ENCODE measurements at places on chromosomes 3 and 15.

DNA sequence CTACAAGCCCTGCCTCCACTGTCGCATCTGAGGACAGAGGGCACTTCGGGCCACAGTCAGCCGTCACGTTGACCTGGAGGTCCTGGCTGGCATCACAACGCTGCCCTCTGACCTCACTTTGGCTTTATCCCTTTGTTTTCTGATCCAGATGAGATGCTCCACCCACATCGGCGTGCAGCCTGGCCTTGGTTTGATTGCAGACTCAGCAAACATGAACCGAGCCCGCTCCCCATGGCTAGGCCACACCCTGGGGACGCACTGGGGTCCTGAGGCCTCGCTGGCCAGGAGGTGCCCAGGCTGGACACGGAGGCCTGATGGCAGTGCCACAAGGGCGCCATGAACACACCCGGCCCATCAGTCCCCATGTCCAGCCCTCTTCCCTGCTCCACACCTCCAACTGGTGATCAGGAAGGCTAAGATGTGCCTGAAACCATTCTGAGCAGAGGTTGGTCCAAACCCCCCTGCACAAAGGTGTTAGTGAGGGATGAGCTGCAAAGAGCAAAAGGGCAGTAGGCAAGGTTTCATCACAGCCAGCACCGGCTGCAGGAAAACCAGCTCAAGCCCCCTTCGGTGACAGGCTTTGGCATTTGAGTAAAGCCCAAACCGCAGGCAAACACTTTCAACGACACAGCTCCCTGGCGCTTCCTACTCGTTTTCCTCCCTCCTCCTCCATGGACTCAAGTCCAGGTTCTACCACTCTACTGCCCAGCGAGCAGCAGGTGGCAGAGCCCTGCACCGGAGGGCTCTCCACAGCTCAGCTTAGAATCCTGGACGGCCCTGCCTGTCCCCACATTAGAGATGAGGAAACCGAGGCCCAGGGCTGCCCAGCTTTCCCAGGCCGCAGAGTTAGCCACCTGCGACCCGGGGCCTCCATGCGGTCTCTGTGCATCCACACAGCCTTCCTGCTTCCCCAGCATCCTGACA, 165.8 kb downstream of the NUP210 start:
- DNase-seq: no peak

GRCh38 chr15:82832601-82833361, 23.4 kb downstream of the WHAMM start:
- no peak for DNase-seq

DNA sequence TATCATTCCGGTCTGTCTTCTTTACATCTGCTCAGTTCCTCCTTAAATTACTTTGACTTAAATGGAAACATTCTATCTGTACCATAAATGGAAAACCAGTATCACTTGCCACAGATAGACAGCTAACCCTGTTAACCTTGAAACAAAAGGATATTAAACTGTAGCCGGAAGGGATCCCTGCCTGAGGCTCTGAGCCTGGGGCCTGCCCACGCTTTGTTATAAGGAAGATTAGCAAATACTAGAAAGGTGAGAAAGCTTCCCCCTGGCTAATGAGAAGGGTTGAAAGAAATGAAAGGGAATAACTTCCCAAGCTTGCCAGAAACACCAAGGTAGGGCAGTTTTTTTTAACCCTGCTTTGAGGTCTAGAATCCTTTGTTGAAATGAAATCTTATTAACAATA, 927.6 kb downstream of the FHIT start:
- no peak for DNase-seq

DNA sequence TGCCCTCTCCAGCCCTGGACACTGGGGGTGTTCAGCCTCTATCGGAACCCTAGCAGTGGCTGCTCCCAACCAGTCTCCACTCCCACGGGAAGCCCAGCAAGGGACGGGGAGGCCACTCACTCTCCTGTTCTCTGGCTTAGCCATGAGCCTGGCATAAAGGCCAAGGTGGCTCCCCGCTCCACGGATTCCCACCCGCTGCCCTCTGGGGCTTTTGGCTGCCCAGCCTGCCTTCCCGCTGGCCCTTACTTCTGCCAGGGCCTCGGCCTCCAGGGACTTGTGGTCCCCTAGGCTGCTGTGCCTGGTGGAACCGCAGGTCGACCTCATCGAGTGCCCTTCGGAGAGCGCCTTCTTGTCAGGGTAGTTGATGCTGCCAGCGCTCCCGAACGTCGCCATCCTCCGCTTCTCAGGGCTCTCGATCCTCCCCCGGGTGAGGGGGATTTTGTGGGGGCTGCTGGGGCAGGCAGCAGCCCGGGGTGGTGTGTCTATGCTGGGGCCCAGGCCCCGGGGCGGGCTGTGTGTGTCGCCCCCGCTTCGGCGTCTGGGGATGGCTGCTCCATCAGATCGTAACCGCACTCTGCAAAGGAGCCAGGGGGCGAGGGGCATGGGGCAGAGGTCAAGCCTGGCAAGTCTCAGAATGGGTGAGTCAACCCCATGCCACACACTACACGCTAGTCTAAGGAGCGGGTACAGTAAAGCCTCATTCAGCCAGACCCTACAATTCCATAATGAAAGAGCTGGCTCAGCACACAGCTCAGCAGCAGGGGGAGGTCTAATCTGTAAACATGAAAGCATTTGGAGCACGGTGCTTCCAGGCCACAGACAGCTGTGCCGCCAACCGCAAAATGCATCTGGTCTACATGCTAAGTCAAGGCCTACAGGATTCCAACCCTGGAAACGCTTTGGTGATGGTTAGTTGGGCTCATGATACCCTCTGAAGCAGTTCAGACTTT, 27.3 kb upstream of the RAD18 start:
- no peak for DNase-seq

GRCh38 chr15:88513195-88513594, 33.3 kb downstream of the DET1 start:
- DNase-seq: no peak

DNA sequence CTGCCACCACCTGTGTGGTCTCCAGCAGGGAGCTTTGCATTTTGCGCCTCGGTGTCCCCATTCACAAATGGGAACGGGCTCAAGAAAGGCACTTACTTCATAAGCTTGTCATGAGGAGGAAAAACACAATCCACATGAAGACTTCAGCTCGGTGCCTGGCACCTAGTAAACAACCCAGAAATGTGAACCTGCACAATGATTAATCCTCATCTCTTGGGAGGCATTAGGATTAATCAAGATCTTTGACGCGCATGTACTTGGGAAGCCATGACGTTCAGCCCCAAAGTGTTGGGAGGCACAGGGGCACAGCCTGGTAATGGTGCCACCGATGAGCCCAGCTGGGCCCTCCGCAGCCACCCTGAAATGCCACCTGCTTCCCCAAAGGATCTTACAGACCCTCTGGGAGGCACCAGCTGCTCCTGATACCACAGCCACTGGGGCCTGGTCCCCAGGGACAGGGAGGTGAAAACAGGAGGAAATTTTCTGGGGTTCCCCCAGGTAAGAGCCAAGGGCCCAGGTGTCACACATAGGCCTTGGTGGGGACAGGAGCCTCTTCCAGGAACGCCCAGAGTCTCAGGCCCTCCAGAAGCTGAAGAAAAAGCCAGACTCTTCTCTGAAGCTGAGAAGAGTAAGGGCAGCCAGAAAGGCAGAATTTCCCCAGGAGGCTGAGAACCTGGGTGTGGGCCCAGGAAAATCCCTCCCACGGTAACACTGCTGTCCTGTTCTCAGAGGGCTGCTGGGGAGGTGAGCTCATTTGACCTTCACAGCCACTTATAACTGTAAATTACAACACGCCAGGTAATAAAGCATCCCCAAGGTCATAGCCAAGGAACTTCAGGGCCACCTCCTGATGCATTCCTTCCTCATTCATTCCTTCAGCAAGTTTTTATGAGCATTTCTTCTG, 507.5 kb downstream of the SHQ1 start:
- no peak for DNase-seq

- DNase-seq: no peak
Measured at GRCh38 chr3:184795522-184796190, 16.3 kb upstream of the VPS8 start.

- no peak for DNase-seq
Measured at GRCh38 chr3:5054098-5054497, 68.0 kb upstream of the ARL8B start.

DNA sequence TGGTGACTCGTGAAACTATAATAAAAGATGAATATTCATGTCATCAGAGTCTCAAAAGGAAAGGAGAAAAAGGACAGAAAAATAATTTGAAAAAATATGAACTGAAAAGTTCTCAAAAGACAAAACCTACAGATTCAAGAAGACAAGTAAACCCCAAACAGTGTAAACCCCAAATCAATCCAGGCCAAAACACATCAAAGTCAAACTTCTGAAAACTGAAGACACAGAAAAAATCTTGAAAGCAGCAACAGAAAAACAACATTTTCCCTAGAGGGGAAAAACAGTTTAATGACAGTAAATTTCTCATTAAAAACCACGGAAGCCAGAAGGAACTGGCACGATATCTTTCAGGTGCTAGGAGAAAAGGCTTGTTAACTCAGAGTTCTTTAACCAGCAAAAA, 143.8 kb downstream of the PEAK1 start:
- DNase-seq: no peak

GRCh38 chr3:148962513-148962912, 28.8 kb upstream of the GYG1 start:
- peak; percentile 31 for DNase-seq

- DNase-seq: no peak
Measured at GRCh38 chr3:192550356-192550755, 177.0 kb downstream of the FGF12 start.

- DNase-seq: no peak
Measured at GRCh38 chr3:124419303-124419702, 310.9 kb upstream of the UMPS start.

DNA sequence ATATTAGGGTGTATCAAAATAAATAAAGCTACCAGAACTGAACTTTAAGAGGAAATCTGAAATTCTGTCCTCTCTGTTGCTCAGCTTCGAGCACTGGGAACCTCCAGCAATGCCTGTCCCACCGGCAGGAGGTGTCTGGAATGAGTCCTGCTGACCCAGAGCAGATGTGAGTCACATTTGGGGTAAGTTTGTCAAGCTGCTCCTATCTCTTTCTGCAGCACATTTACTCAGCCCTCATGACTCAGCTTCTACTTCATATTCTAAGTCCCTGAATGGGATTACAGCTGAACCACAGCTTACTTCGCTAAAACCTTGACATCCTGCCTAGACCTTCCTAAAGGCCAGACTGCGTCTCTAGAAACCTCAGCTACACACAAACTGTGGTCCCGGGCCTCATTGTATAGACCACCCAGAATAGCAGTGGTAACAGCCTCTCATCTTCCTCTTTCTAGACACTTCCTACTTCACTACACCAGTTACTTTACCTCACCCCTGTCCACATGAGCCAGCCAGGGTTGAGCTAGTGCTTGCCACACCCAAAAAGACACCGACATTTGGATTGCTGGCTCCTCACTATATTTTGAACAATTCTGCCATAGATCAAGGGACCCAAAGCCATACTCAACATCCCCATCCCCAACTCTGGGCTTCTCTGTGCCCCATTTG, 109.6 kb upstream of the TMCO5A start:
- DNase-seq: no peak

DNA sequence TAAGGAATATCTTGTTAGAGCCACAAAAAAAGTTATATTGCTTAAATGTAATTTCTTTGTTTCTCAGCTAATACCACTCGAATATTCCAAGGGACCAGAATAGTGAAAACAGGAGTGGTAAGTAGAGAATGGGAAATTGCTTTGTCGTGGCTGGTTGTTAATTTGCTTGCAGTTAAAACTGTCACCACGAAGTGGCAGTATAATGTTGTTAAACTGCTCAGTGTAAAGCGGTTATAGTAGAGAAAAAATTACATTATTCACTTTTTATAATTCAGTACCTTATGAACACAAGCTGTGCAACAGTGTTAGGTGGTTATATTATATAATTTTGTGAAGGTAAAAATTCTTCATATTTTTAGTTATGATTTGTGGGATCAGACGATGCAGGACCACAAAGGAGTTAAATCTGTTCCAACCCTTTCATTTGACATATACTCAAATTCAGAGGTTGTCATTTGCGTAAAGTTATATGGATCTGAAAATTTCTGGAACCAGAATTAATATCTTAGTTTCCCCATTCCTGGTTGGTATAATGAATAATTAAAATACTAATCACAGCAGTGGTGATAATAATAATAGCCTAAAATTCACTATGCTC, 171.8 kb downstream of the FEZF2 start:
- peak; percentile 26 for DNase-seq

- no peak for DNase-seq
Measured at GRCh38 chr3:180116658-180117057, 79.9 kb upstream of the PEX5L start.

DNA sequence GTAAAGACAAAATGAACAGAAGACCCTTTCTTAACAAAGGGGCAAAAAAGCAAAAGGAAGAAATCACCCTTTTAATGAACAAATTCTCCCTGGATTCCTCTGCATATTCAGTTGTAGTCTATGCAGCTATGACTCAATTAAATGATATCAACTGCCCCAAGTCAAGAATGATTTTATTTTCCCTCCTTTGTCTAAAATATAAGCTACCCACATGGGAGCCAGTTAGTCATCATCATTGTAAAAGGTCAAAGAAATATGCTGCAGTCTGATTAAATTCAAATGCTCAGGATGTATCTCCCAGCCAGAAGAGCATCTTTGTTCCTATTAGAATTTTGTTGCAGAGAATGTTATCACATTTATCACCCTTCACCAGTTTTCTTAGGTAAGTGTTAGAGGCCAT, 84.0 kb downstream of the SST start:
- DNase-seq: no peak

- DNase-seq: no peak
Measured at GRCh38 chr3:127984241-127984975, 67.8 kb upstream of the SEC61A1 start.

- no peak for DNase-seq
Measured at GRCh38 chr3:66303491-66303901, 82.7 kb downstream of the SLC25A26 start.

GRCh38 chr15:62857411-62857853, 185.1 kb upstream of the TPM1 start:
- DNase-seq: no peak

DNA sequence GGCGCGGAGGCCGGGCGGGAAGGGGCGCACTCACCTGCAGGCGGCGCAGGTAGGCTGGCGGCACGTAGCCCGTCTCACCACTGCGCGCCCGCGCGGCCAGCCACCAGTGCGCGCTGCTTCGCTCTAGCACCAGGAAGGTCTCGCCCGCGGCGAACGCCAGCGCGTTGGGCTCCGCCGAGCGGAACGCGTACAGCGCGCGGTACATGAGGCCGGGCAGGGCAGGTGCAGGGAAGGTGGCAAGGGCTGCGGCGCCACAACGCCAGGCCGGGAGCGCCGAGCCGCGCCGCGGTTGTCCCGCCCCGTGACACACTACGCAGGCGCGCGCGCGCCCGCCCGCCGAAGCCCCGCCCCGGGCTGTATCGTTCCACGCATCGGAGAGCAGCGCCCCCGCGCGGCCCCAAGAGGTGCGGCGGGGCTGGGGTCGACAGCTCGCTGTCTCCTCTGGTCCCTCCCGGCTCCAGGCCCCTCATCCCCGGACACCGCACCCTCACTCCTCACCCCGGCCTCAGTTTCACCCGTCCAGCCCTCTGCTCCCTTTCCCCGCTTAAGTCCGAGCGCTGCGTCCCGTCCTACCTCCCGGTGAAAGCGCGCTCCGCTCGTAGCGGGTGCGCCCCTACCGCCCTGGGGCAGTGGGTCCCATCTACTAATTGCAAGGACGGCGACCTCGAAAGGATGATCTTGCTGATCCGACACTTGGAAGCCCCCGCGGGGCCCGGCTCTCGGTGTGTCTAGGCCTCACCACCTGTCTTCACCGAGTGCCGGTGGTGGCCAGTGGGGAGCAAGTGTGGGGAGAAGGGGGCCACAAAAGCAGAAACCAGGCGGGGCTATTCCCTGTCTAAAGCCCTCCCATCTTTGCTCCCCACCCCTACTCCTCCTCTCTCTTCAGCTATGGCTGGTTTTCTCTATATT, at the start of gene NCKIPSD:
TSS of gene NCKIPSD (minus strand) at position 313 of the 909 bp plus-strand sequence. CDS start at position 205, 108 bp downstream.
- peak; percentile 96 for DNase-seq
